ENCODE measurements at places on chromosomes 2 and 18.
A peak's percentile ranks its signal among the peaks of the same experiment; 100 is the strongest.

DNA sequence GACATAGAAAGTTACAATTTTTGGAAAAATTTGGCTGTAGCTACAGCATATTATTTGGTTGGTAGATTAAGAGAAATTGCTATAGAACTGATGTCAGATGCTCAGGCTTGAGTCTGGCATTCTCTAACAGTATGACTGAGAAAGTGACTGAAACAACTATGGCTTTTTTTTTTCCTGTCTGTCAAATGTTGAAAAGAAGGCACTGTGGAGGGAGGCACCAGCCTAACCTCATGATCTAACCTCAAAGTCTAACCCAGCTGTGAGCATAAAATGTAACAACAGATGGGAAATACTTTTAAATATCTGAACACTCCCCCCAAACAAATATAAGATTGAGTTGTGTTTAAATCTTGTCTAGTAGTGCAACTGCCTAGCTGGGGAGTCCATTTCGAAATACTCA, 629.1 kb downstream of the LRP1B start:
- no peak for DNase-seq

GRCh38 chr2:106953779-106954178, 67.8 kb upstream of the ST6GAL2 start:
- no peak for DNase-seq

- no peak for DNase-seq
Measured at GRCh38 chr2:241413929-241414580, 58.0 kb downstream of the FARP2 start.

- peak; percentile 79 for DNase-seq
Measured at GRCh38 chr2:104849618-104850141, 4.2 kb upstream of the POU3F3 start.

DNA sequence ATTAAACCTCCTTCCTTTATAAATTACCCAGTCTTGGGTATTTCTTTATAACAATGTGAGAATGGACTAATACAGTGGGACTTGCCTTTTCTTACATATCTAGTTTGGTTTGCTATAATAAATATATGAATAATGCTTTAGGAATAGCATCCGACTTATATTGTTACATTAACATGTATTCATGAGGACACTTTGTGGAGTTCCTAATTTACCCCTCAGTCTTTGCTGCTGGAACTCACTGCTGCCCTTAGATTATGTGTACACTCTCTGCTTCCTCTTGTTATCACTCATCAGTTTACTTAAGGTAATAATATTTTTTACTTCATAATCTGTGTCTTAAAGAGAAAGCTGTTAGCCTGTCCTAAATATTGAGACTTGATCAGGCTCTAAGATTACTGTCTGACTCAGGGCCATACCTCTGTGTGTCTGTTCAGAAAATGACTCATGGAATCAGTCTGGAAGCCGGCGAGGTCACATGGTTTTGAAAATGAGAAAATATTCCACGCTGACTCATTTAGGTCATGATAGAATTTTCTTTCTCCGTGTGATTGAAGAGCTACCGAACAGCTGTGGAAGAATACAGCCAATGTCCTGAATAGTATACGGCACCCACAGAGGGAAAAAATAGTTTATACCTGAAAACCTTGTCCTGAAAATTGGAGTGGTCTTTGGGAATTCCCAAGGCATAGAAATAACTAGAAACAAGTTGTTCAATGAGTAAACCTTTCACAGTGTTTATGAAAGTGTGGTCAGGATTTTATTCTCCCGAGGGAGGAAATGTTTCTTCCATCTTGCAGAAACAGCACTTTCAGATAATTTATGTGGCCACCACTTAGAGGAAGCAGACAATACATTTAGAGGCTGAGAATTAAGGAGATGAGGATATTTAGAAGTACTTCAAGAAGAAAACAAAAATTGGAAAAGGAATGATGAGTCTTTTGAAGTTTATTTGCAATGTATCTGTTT, 156.4 kb downstream of the DSEL start:
- peak; percentile 59 for DNase-seq

- DNase-seq: no peak
Measured at GRCh38 chr2:235954281-235954680, 213.9 kb downstream of the GBX2 start.

DNA sequence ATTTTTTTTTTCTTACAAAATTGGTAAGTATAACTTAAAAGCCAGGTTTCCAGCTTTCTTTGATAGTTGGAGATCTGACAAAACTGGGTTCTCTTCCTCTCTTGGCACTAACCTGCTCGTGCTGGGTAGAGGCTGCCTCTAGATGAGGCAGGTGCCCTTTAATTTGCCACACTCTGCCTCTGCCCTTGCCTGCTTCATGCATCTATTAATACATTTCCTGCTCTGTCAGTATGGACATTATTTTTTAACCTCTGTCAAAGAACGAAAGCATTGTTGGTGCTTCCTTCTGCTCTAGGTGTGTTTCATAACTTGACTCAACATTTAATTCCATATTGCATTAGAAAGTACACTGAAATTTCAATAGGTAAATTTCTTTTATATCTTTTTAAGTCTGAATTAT, 490.7 kb upstream of the ZEB2 start:
- no peak for DNase-seq

DNA sequence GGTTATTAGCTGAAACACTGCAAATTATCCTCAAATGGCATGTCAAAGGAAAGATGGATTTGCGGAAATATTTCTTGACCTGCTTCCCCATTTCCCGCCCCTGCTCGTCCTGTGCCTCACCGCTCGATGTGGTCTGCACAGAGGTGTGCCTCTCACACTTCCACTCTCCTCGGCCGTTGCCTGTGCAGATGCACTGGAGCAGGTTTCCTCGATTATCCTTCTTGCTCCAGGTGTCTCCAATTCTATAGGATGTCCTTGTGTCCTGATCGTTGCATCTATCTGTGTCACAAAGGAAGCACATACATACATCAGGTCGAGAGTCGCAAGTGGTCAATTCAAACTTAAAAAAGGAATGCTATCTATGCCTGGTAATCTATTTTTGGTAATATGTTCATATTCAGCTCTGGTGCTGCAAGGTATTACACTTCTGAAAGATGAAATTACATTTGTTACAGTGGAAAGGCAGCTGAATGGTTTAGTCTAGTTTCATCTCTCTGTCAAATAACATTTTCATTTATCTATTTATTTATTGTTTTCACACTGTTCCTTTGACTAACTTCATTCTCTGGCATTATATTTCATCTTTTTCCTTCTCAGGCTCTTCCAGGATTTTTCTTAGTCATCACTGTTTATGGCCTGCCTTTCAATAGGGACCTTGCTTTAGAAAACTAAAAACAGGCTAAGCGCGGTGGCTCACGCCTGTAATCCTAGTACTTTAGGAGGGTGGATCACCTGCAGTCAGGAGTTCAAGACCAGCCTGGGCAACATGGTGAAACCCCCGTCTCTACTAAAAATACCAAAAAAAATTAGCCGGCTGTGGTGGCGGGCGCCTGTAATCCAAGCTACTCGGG, 7.6 kb downstream of the FN1 start:
- no peak for DNase-seq

GRCh38 chr2:179574061-179574519, 287.3 kb downstream of the ZNF385B start:
- no peak for DNase-seq

GRCh38 chr18:46374850-46375249, 270.7 kb downstream of the HAUS1 start:
- DNase-seq: no peak

GRCh38 chr2:207135340-207135739, 30.4 kb downstream of the KLF7 start:
- DNase-seq: no peak

- DNase-seq: no peak
Measured at GRCh38 chr2:30218338-30218713, 13.0 kb upstream of the LBH start.

DNA sequence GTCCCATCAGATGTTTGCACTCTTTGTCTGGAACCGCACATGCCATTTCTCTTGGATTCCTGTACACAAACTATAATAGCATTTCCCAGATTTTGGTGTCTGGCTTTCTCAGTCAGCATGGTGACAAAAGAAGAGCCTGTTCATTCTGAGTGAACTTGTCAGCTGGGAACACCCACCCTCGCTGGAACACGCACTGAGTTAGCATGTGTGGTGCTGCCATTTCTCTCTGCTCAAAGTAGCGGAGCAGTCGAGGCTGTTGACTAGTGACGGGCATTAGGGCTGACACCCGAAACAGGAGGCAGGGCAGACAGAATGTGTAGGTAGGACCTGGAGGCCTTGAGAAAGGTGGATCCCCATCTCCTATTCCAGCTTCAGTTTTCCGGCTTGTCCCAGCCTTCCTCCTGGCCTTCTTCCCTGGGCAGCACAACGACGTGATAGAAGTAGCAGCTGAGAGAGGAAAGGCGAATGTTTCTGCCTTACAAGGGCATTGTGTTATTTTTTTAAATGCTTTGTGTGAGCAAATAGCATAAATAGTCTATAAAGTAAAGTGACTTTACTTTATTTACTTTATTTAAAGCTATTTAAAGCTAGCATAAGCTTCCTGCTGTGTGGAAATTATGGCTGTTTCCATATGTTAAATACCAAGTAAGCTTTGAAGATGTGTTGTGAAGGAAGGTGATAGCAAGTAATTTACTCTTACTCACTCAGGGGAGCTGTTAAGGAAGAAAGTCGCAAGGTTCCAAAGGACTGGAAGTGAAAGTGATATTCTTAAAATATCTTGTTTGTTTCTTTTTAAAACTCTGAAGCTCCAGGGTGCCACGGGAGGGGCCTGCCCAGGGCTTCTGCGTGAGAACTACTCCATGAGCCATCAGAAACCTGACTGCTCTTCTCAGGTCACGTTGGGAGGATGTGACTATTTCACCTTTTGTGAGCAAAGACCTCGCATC, 272.6 kb downstream of the NEDD4L start:
- no peak for DNase-seq

- no peak for DNase-seq
Measured at GRCh38 chr18:36302676-36303075, 5.2 kb downstream of the FHOD3 start.

- no peak for DNase-seq
Measured at GRCh38 chr18:52691841-52692240, 351.8 kb downstream of the DCC start.

GRCh38 chr2:185857691-185858090, 119.1 kb downstream of the FSIP2 start:
- no peak for DNase-seq

Data from hematopoietic multipotent progenitor cell (in vitro differentiated cells).